ENCODE measurements at places on chromosomes 1 and 21.

DNA sequence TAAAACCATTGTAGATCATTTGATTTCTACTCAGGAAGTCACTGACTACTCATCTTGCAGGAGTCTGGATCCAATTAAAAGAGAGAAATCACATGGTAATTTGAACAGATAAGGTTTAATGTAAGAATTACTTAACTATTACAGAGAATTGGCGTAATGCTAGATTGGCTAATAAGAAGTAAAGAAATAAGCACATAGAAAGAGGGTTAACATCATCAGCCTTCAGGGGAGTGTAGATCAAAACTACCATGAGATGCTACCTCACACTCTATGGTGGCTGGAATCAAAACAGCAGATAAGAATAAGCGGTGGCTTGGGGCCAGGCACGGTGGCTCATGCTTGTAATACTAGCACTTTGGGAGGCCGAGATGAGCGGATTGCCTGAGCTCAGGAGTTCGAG, 11.7 kb downstream of the ST3GAL3 start:
- no peak for DNase-seq

DNA sequence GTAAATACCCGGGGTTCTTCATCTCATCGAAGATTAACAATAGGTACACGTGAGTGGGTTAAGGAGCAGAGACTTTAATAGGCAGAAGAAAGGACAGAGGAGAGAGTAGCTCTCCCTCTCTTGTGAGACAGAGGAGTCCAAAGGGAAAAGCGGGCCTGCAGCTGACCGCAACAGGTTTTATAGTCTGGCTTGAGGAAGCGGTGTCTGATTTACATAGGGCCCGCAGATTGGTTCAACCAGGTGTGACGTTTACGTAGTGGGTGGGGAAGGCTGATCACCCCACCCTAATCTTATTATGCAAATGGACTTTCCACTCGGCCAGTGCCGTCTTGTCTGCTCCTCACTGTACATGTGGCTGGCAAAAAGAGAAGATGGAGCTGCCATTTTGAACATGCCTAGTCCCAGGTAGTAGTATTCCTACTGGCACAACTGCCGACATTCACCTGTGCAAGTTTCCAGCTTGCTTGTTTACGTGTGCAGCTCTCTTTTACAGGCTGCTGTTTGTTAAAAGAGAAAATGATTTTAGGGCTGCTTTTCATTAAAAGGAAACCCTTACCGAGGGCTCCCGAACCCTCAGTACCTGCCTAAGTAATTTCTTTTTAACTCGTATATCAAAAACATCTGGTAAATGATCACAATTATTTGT, 10.6 kb downstream of the CDC14A start:
- no peak for DNase-seq

GRCh38 chr1:87213135-87213515, 115.6 kb upstream of the LMO4 start:
- DNase-seq = no peak

DNA sequence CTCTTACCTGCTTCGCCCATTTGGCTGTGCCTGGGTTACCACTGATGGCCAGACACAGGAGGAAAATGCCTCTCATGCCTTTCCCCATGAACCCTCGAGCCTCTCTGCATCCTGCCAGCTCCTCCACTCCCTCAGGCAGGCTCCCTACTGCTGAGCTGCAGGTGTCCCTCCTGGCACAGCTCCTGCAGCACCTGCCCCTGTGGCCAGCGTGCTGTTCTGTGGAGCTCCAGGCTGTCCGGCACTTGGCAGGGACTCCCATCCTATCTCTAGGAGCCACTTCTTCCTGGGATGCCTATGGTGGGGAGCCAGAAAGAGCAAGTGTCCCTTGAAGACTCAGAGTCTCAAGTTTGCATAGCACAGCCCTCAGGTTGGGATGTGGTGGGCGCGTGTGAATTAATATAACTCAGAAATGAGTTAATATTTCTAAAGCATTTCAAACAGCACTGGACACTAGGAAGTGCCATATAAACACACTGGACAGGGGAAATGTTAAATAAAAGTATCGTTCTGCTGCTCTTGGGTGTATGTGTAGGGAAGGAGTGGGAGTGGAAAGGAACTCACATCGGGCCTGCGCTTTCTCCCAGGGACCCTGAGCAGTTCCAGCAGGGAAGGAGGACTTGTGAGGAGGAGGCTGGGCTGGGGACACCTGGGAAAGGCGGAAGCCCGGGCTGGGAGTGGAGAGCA, 2.7 kb downstream of the LRRC71 start:
- DNase-seq = no peak

- DNase-seq = no peak
Measured at GRCh38 chr1:213089924-213090677, 39.1 kb downstream of the RPS6KC1 start.

- DNase-seq = no peak
Measured at GRCh38 chr1:161285521-161285920, 24.2 kb downstream of the MPZ start.

GRCh38 chr1:36590771-36591170, 108.1 kb upstream of the CSF3R start:
- no peak for DNase-seq

- DNase-seq = no peak
Measured at GRCh38 chr1:183588827-183589226, 1.4 kb downstream of the NCF2 start.

DNA sequence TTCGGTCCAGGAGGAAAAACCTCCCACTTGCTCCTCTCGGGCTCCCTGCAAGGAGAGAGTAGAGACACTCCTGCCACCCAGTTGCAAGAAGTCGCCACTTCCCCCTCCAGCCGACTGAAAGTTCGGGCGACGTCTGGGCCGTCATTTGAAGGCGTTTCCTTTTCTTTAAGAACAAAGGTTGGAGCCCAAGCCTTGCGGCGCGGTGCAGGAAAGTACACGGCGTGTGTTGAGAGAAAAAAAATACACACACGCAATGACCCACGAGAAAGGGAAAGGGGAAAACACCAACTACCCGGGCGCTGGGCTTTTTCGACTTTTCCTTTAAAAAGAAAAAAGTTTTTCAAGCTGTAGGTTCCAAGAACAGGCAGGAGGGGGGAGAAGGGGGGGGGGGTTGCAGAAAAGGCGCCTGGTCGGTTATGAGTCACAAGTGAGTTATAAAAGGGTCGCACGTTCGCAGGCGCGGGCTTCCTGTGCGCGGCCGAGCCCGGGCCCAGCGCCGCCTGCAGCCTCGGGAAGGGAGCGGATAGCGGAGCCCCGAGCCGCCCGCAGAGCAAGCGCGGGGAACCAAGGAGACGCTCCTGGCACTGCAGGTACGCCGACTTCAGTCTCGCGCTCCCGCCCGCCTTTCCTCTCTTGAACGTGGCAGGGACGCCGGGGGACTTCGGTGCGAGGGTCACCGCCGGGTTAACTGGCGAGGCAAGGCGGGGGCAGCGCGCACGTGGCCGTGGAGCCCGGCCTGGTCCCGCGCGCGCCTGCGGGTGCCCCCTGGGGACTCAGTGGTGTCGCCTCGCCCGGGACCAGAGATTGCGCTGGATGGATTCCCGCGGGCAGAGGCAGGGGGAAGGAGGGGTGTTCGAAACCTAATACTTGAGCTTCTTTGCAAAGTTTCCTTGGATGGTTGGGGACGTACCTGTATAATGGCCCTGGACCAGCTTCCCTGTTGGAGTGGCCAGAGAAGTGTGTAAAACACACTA, 45.3 kb downstream of the MRPL39 start:
- DNase-seq = peak; percentile 80

DNA sequence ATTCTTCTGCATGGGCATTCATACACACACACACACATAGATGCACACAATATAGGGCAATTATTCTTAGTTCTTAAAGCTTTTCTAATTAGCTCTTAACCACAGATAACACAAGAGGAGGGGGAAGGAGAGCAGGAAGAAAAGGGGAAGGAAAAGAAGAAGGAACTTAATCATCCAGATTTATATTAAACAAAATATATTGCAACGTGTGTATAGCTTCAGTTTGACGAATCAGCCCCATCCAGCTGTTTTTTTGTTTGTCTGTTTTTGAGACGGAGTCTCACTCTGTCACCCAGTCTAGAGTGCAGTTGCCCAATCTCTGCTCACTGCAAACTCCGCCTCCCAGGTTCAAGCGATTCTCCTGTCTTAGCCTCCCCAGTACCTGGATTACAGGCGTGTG, 21.7 kb upstream of the ANKRD13C start:
- no peak for DNase-seq

GRCh38 chr1:55232448-55233144, 17.4 kb upstream of the USP24 start:
- DNase-seq = no peak

DNA sequence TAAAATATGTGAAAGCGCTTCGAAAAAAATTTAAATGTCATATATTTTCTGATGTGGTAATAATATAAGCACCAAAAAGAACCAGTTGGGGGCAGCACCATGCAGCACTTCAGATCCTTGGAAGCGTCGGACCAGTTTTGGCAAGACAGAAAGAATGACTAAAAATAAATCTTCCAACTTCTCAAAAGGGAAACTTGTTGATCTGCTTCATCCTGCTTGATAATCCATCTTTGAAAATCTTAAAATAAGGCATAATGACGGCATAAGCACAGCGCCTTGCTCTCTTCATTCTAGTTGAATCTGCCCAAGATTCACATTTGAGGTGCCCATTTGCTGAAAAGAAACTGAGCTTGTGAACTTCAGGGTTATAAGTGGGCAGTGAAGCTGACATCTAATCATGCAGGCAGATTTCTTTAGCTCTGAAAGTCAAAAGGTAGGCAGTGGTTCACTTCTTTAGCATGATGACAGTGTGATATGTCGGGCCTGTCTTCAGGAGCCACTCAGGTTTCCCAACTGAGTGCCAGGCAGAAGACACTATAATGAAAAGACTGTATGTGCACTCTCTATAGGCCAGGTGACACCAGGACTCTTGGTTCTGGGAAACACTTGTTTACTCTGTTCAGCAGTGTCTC, 19.8 kb upstream of the MUTYH start:
- no peak for DNase-seq

GRCh38 chr1:64515427-64515826, 45.5 kb downstream of the CACHD1 start:
- no peak for DNase-seq

DNA sequence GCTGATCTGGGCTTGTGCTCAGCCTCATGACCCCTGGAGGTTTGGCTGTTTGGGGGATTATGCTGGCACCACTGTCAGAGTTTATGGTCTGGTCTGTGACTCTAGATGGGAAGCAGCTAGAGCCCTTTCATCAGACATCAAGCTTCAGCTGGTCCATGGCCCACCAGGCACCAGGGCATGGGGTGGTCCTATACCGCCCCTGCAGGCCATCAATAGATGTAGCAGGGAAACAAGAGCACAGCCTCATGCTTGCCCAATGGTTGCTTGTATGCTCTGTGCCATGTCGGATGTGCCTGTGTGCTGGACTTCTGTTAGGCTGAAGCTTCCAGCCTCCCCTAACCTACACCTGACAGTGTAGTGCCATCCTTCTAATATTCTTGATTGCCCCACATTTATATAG, 71.1 kb upstream of the CD34 start:
- no peak for DNase-seq

- peak; percentile 87 for DNase-seq
Measured at GRCh38 chr1:58592522-58593134, 15.6 kb upstream of the TACSTD2 start.

- no peak for DNase-seq
Measured at GRCh38 chr1:150473659-150474058, 13.6 kb upstream of the TARS2 start.

DNA sequence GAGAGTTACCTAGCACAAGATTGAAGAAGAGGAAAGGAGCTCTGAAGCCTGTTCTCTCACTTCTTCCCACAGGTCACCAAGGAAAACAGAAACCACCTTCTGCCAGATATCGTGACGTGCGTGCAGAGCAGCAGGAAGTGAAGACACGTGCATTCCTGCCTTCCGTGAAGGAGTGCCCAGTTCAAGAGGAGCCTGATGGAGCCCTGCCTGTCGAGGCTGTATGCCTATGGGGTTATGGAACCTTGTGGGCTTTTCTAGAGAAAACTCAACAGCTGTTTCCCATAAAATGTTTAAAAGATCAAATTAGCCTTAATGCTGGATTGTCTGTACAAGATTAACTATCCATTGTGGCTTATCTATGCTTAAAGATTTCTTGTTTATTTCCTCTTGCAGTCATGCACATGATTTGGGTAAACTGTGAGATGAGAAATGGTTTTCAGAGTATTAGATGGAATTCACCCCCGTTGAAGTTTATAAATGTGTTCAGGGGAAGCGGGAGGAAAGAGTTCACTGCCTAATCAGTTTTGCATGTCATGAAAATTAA, 27.8 kb downstream of the NTPCR start:
- DNase-seq = no peak

- DNase-seq = peak; percentile 26
Measured at GRCh38 chr1:29655945-29656850, 419.9 kb downstream of the PTPRU start.

DNA sequence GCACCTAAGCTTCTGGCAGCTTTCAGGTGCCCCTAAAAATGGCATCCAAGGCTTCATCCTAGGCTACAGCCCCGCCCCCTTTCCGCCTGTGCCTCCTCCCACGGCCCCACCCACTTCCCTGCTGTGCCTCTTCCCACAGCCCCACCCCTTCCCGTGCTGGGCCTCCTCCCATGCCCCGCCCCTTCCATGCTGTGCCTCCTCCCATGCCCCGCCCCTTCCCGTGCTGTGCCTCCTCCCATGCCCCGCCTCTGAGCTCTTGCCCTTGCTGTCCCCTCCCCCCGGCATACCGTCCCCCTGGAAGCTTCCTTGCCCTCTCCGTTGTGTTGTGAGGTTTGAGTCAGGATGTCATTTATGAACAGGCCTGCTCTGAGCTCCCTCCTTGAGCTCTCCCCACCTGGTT, 228.5 kb upstream of the AJAP1 start:
- no peak for DNase-seq

- no peak for DNase-seq
Measured at GRCh38 chr1:155313261-155313660, 4.6 kb downstream of the FDPS start.

GRCh38 chr1:110783292-110783918, 89.5 kb upstream of the CD53 start:
- no peak for DNase-seq

DNA sequence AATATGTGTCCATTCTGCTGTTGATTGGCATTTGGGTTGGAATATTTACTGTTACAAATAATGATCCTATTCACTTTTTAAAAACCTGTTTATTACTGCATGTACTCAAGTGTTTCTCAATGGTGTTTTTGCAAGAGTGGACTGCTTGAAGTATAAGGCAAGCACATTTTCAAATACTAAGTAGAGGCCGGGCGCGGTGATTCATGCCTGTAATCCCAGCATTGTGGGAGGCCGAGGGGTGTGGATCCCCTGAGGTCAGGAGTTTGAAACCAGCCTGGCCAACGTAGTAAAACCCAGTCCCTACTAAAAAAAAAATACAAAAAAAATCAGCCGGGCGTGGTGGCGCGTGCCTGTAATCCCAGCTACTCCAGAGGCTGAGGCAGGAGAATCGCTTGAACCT, 276.9 kb upstream of the ADGRL4 start:
- DNase-seq = peak; percentile 39

GRCh38 chr1:206655471-206655882, 20.1 kb downstream of the DYRK3 start:
- no peak for DNase-seq

DNA sequence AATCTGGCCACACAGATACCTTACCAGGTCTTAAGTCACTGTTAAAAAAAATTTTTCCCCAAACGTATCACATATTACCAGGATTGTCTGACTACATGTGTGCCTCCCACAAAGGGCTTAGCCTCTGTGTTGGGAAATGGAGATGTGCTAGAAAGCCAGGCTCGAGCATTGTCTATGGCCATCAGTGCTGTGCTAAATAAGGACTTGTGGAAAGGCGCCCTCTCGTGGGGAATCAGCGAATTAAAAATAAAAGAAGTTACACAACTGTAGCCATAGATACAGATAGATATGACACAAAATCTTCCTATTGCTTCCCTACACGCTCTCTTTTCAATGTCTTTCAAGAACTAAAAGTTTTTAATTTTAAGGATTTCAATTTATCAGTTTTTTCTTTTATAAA, 47.5 kb upstream of the CRNN start:
- DNase-seq = no peak

- no peak for DNase-seq
Measured at GRCh38 chr1:31661856-31662255, 17.2 kb upstream of the PEF1 start.

All from upper lobe of right lung (tissue), 1 donor.